Activated CD4-positive, alpha-beta T cell treated with anti-CD3 and anti-CD28 coated beads, Interleukin-2, amount 10 ng/mL, durations not matched to agents 24 days and 14 days (primary cell): ENCODE measurements at places on chromosomes 6 and 20. TPM values are rescaled to one million over a fixed set of nuclear protein-coding genes. Genes with fewer than 3 reads are reported as not detected.

DNA sequence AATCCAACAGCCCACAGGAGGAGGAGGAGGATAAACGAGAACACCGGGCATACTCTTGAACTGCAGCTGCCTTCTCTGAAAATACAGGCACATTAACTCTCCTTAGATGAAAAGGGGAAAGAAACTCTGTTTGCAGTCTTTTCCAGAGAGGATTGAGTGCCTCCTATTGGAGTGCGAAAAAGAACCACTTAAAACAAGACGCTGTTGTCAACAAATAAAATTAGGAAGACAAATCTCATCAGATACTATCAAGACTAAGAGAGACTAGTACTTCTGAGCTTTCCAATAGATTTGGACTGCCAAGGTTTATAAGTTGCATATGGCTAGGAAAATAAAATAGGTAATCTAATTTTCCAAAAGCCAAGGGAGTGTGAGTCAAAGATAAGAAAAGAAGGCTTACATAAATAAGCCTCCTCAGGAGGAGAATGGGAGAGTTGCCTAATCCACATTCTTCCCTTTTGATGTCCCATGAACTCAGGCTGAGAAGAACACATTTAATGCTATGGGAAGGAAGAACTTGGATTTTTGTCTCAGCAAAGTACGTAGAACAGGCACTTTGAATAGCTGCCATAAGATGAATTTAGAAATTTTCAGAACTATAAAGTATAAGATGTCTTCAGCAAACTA is 154.7 kb downstream of the ARHGAP18 start:
- H3K36me3 ChIP-seq, result no peaks in the 10 kb centered on the region
- H3K4me1 ChIP-seq, result no peaks in the 10 kb centered on the region
- H3K27me3 ChIP-seq, result peaks cover 4% of the 10 kb centered on the region
- no peak overlapping the region for H3K4me3 ChIP-seq

The OR2J3 gene
- not detected in 2 replicates for total RNA-seq

DNA sequence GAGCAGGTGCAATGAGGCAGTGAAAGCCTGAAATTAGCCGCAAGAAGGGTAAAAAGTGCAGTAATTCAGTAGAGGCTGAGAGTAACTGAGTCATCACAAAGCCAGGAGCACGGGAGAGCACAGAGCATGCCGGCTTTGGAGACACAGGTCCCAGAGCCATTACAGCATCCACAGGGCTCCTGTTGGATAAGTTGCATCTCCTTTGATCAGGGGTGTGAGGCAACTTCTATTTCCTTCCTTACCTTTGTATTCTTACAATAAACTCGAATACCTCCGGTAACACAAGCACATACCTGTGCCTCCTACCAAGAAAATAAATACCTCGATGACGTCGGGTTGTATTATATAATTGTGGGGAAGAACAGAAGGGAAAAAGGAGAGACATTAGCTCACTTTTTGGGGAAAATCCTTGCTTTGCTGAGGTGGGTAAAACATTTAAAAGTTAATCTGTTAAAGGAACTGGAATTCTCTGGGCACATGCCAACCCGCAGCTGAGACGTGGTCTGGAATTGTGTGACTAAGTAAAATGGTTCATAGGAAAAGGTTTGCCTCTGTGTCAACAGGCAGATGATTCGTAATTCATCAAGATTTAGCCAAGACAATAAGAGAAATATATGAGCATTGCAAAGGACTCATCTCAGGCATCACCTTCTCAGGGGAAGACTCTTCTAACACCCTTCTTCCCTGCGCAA is 360.7 kb upstream of the ZFP64 start:
- H3K27ac ChIP-seq, result no peak overlapping the region
- H3K36me3 ChIP-seq, result no peaks in the 10 kb centered on the region
- no peak for DNase-seq
- no peaks in the 10 kb centered on the region for H3K4me1 ChIP-seq
- H3K27me3 ChIP-seq, result no peaks in the 10 kb centered on the region
- H3K4me3 ChIP-seq, result no peak overlapping the region

GRCh38 chr20:16828666-16829305 is 80.6 kb downstream of the OTOR start:
- H3K36me3 ChIP-seq, result no peaks in the 10 kb centered on the region
- no peak overlapping the region for H3K27ac ChIP-seq
- no peak for DNase-seq

- H3K27ac ChIP-seq, result no peak overlapping the region
- H3K36me3 ChIP-seq, result no peaks in the 10 kb centered on the region
- no peak for DNase-seq
- no peaks in the 10 kb centered on the region for H3K27me3 ChIP-seq
- H3K4me1 ChIP-seq, result no peaks in the 10 kb centered on the region
Observed at GRCh38 chr20:10864076-10864672, 190.4 kb upstream of the JAG1 start.

GRCh38 chr6:167996424-167997199 is 859 bp upstream of the KIF25 start:
- peak; percentile 58 for DNase-seq
- no peaks in the 10 kb centered on the region for H3K36me3 ChIP-seq
- H3K27me3 ChIP-seq, result no peaks in the 10 kb centered on the region
- H3K27ac ChIP-seq, result peak overlapping the region; percentile 67
